Stimulated activated CD8-positive, alpha-beta memory T cell treated with anti-CD3 and anti-CD28 coated beads, Interleukin-2, amount 100 ng/mL, for 1 hour (primary cell): ENCODE measurements at places on chromosomes 3 and 15.

DNA sequence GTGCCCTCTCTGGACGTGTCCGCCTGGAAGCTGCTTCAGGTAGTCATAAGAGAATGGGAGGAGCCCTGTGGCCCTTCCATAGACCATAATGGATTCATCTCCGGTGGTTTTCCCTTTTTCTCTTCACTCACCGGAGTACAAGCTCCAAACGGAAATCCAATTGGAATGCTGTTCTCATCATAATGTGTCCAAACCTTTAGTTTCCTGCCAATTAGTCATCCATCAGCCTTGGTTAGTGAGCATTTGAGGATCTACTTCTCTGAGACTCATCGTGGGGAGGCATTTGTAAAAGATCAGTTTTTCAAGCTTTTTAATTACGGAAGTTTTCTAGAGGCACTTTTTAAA is 34.9 kb downstream of the ABHD2 start:
- no peak for DNase-seq

DNA sequence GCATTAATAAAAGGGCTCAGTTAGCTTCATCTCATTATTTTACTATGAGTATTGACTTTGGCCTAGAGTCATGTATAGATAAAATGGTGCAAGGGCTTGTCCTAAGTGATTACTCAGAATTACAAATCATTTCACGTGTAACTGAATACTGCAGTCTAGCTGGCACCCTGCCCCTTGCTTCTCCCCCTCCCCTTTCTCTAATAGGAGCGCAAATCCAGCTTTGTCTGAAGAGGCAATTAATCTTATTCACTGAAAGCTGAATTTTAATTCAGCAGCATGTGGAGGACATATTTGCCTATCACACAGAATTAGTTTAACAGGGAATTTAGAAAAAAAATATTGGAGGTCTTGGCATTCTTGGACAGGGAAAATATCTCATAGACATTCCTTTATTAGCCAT is 412.1 kb upstream of the DPH6 start:
- DNase-seq = no peak

GRCh38 chr3:172407872-172408271 is 40.4 kb downstream of the GHSR start:
- DNase-seq = no peak

DNA sequence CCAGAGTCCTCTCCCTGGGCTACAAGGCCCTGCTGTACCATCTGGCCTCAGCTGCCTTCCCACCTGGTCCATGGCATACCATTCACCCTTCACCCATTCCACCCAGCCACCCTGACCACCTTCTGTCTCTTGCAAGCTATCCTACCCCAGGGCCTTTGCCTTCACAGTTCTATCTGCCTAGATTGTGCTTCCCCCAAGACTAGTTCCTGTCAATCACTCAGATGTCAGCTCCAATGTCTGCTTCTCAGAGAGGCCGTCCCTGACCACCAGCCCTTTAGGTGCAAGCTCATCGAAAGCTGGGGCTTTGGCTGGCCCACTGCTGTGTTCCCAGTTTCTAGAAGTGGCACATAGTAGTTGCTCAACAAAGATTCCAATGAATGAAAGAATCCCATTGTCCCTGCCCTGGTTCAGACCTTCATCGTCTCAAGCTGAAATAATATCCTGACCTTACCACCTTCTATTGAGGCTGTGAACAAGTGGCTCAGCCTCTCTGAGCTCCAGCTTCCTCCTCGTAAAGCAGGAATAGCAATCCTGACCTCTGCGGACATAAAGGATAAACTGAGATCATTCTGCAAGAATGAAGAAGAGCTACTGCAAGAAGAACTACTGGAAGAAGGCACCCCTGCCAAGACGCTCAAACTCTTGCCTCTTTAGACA is 15.8 kb downstream of the EFCAB12 start:
- no peak for DNase-seq

- no peak for DNase-seq
Observed at GRCh38 chr3:50238549-50239026, 2.6 kb downstream of the GNAI2 start.

DNA sequence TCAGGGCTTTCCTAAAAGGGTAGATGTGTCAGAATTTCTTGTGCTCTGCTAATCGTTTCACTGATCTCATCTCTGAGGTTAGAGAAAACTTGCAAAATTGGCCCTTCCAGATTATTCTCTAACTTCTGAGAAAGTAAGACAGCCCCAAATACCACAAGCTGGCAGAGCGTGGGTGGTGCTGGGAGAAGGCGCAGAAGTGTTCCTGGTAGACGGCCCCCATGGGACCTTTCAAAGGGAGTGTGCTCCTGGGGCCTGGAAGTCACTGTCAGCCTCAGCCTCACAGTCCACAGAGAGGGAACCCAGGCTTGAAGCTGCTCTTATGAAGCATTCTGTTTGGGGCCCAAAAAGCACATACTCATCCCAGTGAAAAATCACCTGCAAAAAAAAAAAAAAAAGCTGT is 86.5 kb upstream of the PFN2 start:
- DNase-seq = no peak
